Pulmonary artery endothelial cell (primary cell): ENCODE measurements at places on chromosomes 12 and 14.

DNA sequence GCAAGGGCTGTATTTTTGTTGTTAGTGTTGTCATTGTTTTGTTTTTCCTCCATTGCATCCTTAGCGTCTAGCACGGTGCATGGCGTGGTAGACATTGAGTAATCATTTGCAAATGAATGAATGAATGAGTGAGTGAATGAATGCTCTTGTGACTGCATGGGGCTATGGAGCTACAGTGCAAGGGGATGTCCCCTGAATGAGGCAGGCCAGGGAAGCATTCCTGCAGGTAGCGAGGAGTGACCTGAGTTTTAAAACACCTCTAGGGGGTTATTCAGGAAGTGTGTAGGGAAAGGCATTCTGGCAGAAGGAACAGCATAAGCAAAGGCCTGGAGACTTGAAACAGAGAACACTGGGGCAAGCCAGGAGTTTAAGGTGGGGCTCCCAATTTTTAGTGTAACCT, 16.9 kb downstream of the MYL2 start:
- DNase-seq, result no peak

DNA sequence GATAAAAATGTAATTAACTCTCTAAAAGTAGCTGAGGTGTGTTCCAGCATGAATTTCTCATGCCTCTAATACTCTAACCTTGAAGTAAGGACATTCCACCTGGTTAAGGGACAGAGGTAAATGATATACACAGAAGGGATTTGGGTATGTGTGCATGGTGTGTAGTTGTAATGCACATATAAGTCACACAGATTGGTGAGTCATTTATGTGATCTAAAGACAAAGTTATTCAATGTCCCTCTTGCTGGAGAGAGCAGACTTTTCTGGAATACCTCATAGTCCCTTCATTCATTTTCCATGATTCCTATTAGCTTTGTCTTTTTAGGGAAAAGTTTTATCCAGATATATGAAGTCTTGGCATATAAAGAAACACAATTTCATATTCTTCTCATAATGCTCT, 234.9 kb downstream of the SNAPC1 start:
- DNase-seq, result no peak

GRCh38 chr12:102631274-102631673, 150.9 kb upstream of the IGF1 start:
- DNase-seq, result no peak

- DNase-seq, result no peak
Measured at GRCh38 chr12:62129291-62129690, 130.9 kb upstream of the USP15 start.

- no peak for DNase-seq
Measured at GRCh38 chr14:104968153-104968527, 10.0 kb downstream of the AHNAK2 start.

GRCh38 chr12:15453613-15454012, 131.3 kb downstream of the PTPRO start:
- no peak for DNase-seq
